H7 (cell line): ENCODE measurements at places on chromosomes 11 and 22.
A peak's percentile ranks its signal among the peaks of the same experiment; 100 is the strongest.

DNA sequence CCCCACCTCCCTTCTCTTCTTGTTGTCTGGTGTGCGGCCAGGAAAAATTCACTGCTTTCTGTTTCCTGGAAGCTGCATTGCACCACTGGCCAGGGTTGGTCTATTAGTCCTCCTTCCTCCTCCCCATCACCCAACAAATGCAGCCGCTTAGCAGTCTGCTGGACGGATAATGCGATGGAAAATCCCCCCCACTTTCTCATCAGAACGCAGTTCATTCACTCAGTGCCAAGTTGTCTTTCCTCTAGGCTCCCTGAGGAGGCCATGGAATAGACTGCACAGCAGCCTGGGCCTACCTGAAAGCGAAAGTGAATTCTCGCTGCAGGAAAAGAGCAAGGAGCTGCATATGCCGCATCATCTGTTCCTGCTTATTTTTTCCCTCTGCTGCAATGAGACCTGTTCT, 513.6 kb downstream of the METTL15 start:
- DNase-seq: no peak

- DNase-seq: no peak
Measured at GRCh38 chr11:30317030-30317429, 5.9 kb upstream of the ARL14EP start.

DNA sequence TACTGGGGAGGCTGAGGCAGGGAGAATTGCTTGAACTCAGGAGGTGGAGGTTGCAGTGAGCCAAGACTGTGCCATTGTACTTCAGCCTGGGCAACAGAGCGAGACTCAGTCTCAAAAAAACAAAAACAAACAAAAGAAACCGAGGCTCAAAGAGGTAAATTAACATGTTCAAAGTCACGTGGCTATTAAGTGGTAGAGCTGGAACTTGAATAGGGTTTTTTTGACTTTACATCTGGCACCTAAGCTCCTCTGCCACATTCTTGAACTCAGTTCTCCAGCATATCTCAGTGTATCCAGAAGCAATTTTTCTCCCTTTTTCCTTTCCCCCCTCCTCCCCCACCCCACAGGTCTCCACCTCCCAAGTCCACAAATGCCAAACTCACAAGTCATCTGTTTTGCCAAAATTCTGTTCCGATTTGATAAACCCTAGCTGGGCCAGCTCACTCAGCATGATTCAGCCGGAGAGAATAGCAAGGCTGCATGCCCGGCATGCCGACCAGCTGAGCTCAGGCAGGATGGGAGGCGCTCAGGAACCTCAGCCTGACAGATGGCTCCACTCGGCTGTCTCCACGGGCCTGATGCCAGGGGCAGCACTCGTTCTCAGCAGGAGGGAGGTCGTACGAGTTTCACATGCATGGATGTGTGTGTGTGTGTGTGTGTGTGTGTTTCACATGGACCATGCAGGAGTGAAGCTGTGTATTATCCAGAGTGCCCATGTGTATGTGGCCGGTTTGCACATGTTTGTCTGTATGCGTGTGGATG, 63.2 kb upstream of the RRAS2 start:
- DNase-seq: peak; percentile 54

GRCh38 chr22:50471197-50471847, 3.5 kb downstream of the SBF1 start:
- no peak for DNase-seq

DNA sequence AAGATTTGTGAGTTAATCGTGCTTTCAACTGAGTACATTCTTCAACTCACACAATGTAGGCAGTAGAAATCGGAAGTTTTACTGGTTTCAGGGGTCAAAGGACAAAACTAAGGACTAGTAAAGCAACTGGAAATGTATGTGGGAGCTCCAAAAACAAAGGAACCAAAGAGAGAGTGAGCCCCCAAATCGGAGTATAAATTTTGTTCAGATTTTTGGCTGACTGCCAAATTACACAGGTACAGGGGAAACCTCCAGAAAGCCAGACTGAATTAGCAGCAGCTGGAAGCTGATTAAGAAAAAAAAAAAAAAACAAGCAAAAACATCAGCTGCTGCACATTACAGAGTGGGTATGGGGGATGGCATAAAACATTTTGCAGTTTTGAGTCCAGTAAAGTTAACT, 75.2 kb upstream of the GNAZ start:
- DNase-seq: no peak

DNA sequence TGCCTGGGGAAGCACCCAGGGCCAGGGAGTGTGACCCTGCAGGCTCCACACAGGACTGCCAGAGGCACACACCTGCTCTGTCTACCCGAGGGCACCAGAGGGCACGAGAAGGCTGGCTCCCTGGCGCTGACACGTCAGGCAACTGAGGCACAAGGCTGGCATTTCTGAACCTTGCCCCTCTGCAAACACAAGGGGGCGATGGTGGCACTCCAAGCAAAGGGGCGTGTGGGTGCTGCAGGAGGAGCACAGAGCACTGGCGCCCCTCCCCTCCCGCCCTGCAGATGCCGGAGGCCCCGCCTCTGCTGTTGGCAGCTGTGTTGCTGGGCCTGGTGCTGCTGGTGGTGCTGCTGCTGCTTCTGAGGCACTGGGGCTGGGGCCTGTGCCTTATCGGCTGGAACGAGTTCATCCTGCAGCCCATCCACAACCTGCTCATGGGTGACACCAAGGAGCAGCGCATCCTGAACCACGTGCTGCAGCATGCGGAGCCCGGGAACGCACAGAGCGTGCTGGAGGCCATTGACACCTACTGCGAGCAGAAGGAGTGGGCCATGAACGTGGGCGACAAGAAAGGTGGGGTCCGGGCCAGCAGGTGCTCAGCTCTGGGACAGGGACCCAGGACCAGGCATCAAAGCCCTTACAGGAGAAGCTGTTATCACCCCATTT, 20.8 kb upstream of the TXNRD2 start:
- peak; percentile 98 for DNase-seq

- DNase-seq: peak; percentile 41
Measured at GRCh38 chr11:45926536-45927331, 4.3 kb downstream of the LARGE2 start.

DNA sequence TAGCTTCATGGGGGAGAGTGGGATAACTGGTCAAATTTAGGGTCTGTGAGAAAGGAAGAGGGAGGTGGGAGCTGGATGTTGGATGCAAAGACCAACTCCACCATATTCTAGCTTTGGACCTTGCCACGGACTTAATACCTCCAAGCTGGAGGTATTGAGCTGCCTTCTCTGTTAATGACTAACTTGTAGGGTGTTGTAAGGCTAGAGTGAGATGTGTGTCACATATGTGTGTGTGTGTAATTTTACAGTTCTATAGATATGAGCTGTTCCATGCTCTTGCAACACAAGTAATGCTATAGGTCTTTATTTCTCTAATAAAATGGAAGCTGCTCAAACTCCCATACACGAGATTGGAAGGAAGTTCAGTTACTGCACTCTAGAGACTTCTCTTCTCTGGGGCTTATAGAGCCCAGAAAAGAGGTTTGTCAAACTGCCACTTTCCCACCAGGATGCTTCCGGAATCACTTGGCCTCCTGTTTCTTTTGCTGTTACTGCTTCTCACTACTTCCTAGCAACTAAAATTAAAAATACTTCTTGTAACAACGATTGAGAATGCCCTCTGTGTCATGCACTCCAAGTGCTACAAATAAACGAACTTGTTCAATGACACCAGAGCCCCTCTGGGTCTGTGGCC, 16.0 kb upstream of the FJX1 start:
- DNase-seq: no peak

GRCh38 chr11:130689222-130689908, 226.9 kb downstream of the SNX19 start:
- no peak for DNase-seq

GRCh38 chr11:121591405-121592033, 138.8 kb upstream of the SORL1-AS1 start:
- DNase-seq: peak; percentile 78

- DNase-seq: no peak
Measured at GRCh38 chr11:123404676-123405075, 25.4 kb upstream of the GRAMD1B start.

DNA sequence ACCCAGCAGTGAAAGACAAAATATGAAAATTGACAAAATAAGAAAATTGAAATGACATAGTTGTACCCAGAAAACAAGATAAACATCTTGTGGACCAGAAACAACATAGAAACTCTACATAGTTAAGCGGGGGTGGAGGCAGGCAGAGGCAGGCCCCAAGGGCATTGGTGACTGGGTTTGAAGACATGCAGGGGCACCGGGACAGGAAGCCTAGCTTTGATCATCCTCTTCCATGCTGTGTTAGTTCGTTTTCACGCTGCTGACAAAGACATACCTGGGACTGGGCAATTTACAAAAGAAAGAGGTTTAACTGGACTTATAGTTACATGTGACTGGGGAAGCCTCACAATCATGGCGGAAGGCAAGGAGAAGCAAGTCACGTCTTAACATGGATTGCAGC, 33.5 kb upstream of the CRTAM start:
- DNase-seq: no peak

- no peak for DNase-seq
Measured at GRCh38 chr11:77589181-77589520, 602 bp upstream of the AQP11 start.

DNA sequence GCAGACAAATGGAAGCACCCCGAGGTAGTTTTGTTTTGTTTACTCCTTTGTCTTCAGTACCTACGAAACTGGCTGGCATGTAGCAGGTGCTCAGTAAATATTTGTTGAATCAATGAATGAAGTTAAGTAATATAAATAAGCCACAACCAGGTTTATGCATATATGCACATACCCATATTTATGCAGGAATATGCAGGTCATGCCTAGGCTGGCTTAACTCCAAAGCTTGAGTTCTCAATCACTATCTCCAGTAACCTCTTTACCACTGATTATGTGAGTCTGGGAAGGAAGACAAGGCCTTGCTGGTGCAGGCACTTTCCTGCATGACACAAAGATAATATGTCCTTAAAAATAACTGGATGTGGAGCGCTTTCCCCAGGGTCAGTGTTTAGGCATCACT, 27.5 kb downstream of the ARL14EP start:
- DNase-seq: no peak

GRCh38 chr11:3123305-3123704, 41.8 kb downstream of the OSBPL5 start:
- peak; percentile 33 for DNase-seq

- no peak for DNase-seq
Measured at GRCh38 chr11:74284466-74284865, 27.0 kb downstream of the P4HA3 start.

GRCh38 chr11:78573271-78573670, 1.4 kb downstream of the NARS2 start:
- no peak for DNase-seq

DNA sequence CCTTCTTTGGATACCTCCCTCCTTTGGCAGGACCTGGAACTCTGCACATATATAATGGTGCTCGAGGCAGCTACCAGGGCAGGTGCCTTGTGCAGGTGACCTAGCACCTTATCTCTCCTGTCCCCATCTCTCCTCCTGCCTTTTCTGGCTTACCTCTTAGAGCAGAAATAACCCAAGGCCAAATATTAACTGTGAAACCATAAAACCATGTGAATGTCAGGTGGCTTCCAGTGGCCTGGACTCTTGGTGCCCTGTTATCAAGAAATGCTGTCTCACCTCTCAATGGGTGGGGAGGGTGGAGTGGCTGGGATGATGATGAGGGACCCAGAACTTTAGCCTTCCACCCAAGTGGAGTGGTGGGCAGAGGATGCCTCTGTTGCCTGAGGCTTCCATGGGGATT, 42.9 kb downstream of the YWHAH start:
- no peak for DNase-seq
